ENCODE measurements at places on chromosomes 11 and 22.

- DNase-seq: no peak
These were observed 26.4 kb downstream of the VPS37C start for GRCh38 chr11:61134801-61135257.

DNA sequence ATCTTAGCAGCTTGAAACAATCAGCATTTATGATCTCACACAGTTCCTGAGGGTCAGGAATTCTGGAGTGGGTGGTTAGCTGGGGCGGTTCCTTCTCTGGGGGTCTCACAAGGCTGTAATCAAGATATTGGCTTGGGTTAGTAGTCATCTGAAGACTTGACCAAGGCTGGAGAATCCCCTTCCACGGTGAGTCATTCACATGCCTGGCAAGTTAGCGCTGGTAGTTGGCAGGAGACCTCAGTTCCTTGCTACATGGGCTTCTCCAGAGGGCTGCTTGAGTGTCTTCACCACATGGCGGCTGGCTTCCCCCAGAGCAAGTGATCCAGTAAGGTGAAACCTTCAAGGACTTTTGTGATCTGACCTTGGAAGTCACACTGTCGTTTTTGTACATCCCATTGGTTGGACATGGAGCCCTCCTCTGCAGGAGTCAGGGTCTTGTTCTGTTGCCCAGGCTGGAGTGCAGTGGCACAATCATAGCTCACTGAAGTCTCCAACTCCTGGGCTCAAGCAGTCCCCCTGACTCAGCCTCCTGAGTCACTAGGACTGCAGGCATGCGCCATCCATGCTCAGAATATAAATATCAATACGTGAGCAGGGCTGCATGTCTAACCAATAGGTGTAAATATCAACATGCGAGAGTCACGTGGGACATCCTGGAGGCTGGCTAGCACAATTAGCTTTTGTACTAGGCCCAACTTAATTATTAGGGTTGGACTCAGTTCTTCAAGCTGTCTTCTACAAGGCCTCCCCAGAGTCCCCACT is 7.2 kb upstream of the NIPSNAP1 start:
- DNase-seq: no peak

DNA sequence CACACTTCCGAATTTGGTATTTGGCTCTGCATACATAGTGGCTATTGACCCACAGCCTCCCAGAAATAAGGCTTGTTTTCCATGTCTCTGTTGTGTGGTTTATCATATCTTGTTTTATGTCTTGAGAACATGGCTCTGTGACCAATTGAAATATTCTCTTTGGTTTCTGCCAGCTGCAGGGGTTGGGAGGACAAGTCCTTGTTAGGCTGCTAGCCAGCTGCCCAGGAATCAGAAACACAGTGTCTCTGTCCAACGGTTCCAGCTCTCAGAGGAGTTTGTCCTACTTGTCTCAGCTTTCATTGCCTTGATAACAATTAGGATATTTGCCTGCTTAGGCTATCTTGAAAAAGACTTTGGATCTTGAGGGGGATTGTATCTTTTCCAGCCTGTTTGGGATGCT is 6.0 kb upstream of the SLC7A4 start:
- DNase-seq: no peak

DNA sequence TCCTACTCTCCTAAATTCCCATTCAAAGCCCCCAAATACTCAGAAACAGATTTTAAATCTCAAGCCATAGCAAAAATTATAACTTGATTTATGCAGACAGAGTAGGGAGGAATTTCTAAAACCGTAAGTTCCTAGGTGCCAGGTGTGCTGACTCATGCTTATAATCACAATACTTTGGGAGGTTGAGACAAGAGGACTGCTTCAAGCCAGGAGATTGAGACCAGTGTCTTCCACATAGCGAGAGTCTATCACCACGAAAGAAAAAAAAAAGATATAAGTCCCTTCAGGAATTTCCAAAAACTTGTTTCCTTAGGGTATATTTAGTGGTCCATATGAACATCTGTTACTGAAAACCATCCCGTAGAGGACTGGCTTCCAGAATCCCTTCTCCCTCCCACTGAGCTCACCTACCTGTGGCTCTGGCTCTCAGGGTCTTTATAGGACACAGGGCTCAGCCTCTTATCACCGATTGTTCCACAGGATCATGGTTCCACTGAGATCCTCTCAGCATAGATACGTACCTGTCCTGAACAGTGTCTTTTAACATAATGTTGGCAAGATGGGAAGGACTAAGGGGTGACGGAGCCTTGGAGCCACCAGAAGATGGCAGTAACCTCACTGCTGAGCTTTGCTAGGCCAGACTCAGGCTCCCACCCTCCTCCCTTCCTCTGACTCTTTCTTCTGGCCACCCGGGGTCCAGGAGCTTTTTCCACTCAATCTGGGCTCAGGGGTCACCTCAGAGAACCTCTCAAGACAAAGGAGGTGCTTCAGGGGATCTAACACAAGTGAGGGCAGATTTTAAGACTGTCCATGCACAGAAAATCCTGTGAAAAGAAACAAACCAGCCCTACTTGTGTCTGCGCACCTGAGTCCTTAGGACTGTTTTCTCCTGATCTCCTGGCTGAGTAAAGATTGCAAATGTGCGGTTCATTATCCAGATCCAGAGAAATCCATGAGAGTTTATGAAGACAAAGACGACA is 117.5 kb upstream of the TOP3B start:
- DNase-seq: no peak

- DNase-seq: no peak
These were observed 30.4 kb upstream of the SHANK2 start for GRCh38 chr11:71282581-71283351.
